ENCODE measurements at places on chromosomes 5 and 9.

DNA sequence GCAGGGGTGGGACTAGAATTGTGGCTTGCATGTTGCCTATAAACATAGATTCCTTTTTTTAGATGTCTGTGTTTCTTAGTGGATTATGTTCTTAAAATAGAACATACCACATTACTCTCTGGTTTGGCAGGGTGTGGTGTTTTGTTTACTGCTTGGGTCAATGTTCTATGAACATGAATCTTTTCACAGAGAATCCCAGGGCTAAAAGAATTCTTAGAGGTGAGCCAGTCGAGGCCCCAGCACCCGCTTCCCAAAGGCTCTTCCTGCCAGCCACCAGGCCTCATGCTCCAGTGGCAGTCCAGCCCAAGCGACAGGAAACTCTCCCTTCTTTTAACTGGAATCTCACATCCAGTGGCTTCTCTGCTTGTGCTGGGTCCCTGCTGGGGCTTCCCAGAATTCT, 126.6 kb downstream of the C9orf152 start:
- no peak for DNase-seq

DNA sequence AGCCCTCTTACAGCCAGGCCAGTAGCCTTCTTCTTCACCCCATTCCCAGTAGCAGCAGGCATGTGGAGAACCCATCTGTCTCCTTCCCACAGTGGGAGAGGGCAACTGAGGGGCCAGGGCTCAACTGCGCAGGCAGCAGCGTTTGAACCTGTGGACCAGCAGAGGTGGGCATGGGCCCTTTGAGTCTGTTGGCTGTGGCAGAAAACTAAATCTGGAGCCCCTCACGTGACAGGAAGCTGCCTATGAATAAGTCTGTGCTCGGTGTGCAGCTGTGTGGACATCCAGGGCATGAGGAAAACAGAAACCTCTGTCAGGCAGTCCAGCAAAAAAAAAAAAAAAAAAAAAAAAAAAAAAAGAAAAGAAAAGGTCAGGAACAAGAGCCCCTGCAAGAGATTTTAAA, 189.2 kb upstream of the NR3C1 start:
- DNase-seq = no peak

- no peak for DNase-seq
These were observed 54.7 kb downstream of the TNC start for GRCh38 chr9:115063058-115063845.

DNA sequence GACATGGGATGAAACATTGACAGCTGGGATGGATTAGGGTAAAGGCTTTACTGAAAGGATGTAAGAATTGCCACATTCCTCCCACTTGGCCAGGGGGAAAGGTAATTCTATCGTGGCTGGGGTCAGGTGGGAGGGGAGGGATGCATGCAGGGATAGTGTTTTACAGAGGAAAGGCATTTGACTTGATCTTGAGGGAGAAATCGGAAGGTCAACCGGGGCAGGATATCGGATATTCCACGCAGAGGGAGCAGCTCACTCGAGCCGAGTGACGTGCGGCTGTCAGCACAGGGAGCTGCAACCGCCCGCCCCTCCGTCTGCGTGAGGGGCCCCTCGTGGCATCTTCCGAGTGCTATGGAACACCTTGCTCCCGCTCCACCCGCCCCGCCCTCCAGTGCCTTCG, 63.4 kb upstream of the ADAMTS2 start:
- no peak for DNase-seq

DNA sequence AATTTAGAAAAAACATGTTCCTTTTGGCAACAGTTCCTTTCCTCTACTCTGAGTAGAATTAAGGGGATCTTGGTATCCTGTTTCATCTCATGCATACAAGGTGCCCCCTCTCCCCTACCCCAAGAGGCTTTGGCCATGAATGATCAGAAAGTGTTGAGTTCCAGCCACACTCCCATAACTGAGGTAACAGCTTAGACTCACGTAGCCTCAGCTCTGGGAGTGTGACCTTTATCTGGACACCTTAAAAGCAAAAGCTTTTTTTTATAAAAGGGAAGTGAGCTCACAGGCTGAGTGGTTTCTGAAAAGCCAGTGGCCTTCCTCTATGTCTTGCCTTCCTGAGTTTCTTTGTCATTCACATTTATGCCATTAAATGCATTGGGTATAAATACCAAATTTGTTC, 900 bp upstream of the HAVCR2 start:
- no peak for DNase-seq

- DNase-seq = no peak
These were observed 294.3 kb upstream of the HAPLN1 start for GRCh38 chr5:84014966-84015365.

DNA sequence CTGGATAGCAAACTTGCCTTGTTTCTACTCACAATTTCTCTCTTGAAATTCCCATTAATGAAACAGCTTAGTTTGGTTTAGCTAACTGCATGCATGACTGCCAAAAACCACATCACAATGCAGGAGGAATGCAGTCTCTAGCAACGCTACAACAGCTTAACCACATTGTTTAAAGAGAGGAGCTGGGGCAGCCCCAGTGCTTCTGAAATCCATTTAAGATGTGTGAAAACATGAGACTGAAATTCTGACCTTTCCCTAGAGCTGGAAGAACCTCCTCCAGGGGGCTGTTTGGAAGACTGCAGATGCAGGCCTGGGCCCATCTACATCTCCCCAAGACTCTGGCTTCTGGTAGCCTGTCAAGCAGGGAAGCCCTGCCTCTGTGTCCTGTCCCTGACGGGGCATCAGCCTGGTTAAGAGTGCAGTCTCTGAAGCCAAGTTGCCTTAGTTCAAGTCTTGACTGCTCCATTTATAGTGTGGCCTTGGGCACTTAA, 157.1 kb downstream of the ZNF462 start:
- DNase-seq = no peak

- DNase-seq = no peak
These were observed 28.6 kb upstream of the MEIKIN start for GRCh38 chr5:131974016-131974415.

DNA sequence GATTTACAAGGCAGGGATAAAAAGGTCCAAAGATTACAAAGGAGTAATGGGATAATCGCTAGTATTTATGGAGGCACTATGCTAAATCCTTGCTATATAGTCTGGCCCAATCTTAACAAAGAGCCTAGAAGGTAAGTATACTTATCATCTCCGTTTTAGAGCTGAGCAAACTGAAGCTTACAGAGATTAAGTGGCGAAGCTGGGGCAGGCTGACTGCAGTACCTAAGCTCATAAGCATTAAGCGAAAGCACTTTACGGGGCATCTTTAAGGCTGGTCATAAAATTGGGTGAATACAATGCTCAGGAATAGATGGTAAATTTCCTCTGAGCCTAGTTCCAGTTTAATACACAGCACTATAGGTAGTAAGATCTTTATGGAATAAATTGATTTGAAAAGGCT, 30.0 kb upstream of the ZNF366 start:
- no peak for DNase-seq

DNA sequence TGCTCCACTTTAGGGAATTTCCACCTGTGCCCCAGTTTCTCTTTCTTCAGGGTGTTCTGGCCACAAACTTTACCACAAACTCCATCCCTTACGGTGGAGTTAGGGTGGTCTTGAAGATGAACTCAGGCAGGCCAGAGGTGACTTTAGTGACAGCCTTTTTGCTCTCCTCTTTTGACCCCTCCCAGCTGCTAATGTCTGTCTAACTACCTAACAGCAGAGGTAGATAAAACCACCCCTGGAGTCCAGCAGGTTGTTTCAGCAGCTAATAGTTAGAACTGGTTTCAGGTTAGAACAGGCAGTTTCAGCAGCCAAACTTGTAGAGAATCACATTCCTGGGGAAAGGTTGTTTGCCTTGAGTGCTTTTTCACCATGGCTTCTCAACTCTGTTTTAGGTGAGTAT, 971.3 kb upstream of the CDH18 start:
- DNase-seq = no peak

DNA sequence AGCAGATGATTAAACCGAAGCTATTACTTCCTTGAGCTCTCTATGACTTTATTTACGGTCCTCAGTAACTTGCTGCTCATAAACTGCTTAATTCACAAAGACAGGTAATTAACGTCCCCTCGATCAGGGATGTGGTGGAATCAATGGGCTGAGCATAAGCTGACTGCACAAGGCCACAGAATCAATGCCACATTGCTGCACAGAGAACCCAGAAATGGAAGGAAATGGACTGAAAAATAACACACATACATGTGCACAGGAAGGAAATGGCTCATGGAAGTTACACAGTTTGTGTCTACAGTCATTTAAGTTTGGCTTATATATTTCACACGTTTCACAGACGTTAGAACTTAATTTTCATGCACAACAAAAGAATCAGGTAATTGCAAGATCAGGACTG, 118.3 kb upstream of the KLF9 start:
- no peak for DNase-seq

- DNase-seq = no peak
These were observed 232.3 kb downstream of the IRX2 start for GRCh38 chr5:2519153-2519552.

GRCh38 chr9:108345826-108346225, 510.0 kb downstream of the ACTL7B start:
- no peak for DNase-seq

- no peak for DNase-seq
These were observed 94.7 kb downstream of the KLHL3 start for GRCh38 chr5:137641148-137641547.

DNA sequence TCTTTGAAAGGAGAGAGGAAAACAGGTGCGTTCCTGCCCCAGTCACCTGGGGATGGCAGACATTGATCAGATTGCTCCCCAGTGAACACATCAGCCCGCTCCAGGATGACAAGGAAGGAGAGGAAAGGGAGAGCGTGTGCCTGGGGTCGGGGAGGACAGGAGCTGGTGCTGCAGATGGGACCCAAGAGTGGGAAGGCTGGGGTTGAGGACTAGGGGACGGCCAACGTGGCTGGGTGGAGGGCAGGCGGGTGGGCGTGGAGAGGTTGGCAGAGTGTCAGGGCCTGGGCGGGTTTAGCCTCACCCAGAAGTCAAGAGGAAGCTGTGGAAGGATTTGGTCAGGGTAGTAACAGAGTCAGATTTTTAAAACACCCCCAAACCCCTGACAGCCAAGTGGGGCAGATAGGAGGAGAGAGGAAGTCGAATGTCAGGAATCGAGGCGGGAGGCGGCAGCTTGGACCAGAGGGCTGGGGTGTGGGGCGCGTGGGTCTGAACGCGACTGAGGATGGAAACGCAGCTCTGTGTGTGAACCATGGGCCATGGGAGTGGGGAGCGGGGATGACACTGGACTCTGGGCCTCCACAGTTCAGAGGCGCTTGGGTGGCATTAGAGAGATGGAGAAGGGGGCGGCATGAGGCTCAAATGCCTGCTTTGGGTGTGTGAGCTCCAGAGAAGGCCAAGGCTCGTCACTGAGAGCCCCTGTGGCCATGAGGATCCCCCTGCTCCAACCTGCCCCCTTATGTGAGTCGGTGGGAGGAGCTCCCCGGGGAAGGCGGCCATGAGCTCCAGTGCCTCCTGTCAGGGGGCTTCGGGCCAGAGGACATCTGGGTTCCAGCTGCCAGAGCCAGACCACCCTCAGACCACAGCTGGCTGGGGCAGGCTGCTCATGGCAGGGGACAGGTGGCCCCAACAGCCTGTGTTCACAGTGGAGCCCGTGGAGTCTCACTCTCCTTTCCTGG, 24.6 kb downstream of the LAMC3 start:
- no peak for DNase-seq

- no peak for DNase-seq
These were observed 113.4 kb downstream of the PAPPA start for GRCh38 chr9:116267021-116267420.

DNA sequence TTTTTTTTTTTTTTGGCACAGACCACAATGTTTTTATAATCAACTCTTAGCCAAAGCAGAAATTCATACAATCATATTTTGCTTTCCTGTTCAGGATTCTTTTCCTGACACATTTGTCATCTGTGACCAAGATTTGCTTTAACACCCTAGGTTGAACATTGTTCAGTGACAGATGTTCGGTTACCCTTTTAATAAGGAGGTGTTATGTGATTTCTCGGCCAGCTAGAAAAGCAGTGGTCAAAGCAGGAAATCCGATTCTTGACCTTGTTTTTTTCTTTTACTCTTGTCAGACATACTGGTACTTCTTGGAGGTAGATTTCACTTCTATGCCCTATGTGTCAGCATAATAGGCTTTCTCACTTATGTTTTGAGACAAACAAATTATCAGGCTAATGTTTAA, 335.3 kb upstream of the ACTBL2 start:
- DNase-seq = no peak

GRCh38 chr5:90117005-90117404, 292.6 kb downstream of the CETN3 start:
- DNase-seq = no peak

DNA sequence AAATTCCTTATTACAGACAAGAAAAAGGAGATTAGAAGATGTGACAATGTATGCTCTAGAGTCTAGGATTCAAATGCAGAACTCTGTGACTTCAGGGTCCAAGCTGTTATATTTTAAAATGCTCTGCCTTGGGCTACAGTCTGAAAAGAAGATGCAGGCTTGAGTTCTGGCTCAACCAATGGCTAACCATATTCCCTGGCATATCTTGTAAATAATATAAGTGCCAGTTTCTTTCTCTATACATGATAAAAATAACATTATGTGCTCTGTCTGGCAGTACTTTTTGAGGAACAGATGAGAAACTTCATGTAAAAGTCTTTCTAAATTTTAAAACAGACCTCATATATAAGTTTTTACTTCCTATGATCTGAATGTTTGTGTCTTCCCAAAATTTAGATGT, 926.5 kb upstream of the CDH6 start:
- DNase-seq = no peak

DNA sequence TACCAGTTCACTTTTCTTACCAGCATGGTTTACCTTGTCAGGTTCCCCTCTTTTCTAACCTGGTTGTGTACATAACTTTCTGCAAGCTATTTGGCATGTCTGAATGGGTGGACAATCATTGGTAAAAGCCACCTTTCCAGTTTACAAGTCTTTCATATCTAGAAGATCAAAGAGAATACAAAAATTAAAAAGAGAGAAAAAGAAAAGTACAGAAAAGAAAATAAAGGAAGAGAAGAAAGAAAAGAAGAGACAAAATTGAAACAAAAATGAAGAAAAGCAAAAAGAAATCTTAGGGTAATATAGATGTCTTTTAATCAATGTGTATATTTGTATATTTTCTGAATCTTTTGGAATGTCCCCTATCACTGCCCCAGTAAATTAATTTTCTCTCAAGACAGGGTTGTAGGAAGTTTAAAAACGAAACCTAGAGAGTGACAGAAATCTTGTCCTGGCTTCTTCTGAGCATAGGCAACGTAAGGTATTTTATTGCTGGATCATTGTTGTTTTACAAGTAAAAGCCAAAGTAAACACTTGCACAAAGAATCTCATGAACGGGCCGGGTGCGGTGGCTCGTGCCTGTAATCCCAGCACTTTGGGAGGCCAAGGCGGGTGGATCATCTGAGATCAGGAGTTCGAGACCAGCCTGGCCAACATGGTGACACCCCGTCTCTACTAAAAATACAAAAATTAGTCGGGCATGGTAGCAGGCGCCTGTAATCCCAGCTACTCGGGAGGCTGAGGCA, 98.7 kb upstream of the IFNE start:
- no peak for DNase-seq
